ENCODE measurements at places on chromosomes 7 and 10.
A peak's percentile ranks its signal among the peaks of the same experiment; 100 is the strongest.

DNA sequence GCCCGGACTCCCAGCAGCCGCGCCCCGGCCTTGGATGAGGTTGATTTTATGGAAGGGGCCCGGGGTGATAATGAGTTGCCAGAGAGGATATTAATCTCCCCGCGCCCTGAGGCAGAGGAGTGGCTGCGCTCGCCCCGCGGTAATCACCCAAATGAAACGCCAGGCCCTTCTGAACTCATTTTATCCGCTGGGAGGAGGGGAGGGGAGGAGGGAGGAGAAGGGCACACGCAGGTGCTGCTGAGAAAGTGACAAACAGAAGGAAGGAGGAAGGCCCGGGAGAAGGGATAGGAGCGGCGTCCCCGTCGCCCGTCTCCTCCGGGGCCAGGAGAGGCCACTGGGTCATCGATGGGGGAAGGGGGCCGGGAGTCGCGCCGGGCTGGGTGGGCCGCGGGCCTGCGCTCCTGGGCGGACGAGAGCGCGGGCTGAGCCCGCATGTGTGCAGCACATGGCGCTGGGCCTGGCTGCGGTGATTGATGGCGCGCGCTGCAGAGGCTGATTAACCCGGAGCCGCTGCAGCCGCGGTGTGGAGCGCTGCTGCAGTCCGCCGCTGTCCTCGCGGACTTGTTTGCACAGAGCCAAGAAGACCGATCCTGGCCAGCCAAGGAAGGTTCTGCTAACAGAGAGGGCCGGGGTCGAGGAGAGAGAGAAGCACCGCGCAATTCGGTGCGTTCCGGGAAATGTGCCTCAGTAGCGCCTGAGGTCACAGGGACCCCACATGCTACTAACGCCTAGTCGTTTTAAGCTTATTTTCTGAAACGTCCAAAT lies 6.5 kb downstream of the MNX1 start:
- no peak for DNase-seq

DNA sequence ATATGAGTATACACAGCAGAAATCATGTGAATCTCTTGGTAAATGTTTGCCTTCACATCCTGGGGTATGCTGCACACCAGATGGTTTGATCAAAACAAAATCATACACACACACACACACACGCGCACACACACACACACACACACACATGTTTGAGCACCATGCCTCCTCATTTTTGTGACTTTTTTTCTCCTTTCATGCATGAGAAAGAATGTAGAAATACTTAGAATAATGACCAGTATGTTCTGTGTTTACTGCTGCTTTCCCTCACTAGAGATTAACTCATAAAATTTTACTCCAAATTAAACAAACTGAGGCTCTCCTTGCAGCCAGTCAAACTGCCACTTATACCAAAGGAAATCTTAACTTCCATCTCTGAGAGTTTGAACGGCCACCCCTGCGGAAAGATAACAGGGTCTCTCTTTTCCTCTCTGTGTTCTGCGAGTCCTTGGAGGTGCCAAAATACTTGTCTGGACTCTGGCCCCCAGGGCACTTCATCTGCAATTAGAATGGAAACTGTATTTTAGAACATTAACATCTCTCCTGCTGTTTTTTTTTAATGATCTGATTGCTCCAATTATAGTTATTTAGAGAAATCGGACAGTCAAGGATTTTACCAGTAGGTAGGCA lies 320.8 kb upstream of the NFE2L3 start:
- DNase-seq = no peak

DNA sequence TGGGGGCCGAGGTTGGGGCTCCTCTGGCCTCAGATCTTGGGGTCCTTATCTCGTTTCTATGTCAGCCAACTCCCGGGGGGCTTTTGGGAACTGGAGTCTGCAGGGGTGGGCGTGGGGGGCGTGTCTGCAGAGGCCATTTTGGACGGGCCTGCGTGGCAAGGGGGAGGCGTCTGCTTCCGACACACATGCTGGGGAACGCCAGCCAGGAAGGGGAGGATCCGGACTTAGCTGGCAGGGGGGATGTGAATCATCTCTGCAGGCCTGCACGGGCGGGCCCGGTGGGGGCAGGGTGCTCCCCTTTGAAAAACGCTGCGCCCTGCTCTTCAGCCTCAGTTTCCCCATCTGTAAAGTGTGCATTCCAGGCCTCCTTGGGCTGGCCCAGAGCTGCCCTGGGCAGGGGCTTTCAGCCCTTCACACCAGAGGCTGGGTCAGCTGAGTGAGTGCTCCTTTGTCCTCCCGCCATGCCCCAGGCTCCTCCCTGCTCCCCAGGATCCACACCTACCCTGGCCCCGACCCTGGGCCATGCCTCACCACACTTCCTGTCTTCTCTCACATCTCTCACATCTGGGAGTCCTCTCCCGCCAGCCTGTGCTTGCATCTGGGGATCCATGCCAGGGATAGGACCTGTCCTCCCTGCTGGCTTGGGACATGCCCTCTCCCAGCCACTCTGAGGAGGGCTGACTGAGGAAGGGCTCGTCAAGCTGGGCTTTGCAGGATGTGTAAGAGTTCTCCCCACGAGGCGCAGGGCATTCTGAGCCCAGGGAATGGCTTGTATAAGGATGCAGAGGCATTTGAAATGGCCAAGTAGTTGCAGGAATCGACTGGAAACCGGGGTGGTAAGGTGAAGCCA lies 172.6 kb upstream of the TNRC18 start:
- peak; percentile 73 for DNase-seq

DNA sequence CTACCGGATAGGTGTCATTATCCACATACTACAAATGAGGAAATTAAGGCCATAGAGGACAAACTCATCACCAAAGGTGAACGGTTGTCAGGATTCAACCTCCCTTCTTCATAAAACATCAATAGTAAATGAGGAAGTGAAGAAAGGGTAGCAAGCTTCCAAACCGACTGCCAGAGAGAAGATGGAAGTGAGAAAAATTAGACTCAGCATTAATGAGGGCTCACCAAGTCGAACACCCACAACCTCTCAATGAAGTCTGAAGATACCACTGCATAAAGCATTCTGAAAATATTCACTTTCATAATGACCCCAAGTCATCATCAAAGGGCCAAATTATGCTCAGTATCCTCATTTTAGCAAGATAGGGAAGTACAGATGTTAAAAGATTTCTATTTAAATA lies 29.6 kb downstream of the ABCB4 start:
- no peak for DNase-seq

- no peak for DNase-seq
Observed at GRCh38 chr10:101478956-101479355, 109.1 kb downstream of the POLL start.

DNA sequence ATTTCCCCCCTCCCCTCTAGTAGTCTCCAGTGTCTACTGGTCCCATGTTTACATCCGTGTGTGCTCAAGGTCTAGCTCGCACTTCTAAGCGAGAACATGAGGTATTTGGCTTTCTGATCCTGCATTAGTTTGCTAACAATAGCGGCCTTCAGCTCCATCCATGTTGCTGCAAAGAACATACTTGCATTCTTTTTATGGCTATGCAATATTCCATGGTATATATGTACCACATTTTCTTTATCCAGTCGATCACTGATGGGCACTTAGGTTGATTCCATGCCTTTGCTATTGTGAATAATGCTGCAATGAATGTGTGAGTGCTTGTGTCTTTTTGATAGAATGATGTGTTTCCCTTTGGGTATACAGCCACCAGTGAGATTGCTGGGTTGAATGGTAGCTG lies 160.6 kb downstream of the SFMBT2 start:
- no peak for DNase-seq

GRCh38 chr7:50677638-50677996 lies 105.1 kb downstream of the GRB10 start:
- no peak for DNase-seq

DNA sequence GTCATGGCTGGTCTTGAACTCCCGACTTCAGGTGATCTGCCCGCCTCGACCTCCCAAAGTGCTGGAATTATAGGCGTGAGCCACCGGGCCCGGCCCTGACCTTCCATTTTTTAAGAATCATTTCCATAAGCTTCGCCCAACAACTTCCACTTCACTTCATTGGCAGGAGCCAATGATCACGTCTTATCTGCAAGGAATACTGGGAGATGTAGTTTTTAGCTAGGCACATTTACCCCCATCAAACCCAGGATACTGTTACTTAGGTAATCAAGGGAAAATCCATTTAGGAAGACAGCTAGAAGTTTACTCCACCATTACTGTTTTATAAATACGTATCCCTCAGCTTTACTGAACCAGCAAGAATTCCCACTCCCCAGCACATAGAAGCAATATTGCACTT lies 3.4 kb upstream of the CDK13 start:
- DNase-seq = no peak

DNA sequence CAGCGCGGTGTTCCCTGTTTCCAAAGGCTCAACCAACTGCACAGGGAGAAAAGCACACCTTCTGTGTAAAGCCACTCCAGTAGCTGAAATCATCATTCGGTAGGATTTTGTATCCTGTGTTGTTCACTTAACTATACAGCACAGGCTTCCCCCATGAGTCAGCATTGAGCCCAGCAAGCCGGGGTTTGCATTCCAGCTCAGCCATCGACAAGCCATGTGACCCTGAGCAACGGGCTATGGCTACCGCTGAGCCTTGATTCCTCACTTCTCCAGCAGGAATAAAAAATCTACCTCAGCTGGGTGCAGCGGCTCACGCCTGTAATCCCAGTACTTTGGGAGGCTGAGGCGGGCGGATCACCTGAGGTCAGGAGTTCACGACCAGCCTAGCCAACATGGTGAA lies 44.1 kb upstream of the ATP6V0A4 start:
- no peak for DNase-seq

GRCh38 chr10:113298616-113299015 lies 254.2 kb upstream of the HABP2 start:
- no peak for DNase-seq

- no peak for DNase-seq
Observed at GRCh38 chr7:54338319-54338718, 203.9 kb upstream of the VSTM2A start.

DNA sequence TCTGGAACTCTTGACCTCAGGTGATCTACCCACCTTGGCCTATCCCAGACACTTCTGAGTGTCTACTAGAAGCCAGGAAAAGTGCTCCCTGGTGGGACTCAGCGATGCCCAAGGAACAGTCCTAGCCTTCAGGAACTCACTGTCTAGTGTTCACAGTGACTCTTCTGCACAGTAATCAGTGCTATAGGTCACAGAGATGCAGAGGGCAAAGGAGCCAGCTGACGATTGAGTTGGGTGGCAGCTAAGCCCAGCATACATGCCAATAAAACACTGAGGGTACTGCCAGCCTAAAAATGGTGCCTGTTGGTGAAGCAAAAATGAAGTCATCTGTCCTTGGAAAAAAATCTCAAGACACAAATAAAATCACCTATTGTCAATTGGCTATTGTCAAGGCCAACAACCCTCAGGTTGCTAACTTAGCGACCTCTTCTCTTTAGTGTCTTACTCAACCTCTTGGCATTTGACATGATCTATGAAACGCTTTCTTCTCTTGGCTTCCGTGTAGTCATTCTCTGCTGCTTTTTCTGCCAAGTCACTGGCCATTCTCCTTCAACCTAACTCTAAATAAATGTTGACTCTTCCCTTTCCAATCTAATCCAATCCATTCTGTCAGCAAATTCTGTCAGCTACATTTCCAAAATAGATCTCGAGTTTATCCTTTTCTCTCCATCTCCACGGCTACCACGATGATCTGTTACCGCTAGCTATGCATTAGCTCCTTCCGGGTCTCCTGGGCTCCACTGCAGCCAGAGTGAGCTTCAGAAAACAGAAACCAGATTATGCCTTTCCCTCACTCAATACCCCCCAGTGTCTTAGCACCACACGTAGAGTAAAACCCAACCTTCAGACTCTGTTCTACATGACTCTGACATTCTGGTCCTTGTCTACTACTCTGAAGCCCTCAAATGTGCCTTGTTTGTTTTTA lies 99.2 kb downstream of the ATXN7L1 start:
- no peak for DNase-seq

GRCh38 chr7:5388905-5389433 lies 34.7 kb downstream of the TNRC18 start:
- DNase-seq = no peak

GRCh38 chr7:111137296-111138192 lies 46.6 kb downstream of the LRRN3 start:
- DNase-seq = peak; percentile 2

DNA sequence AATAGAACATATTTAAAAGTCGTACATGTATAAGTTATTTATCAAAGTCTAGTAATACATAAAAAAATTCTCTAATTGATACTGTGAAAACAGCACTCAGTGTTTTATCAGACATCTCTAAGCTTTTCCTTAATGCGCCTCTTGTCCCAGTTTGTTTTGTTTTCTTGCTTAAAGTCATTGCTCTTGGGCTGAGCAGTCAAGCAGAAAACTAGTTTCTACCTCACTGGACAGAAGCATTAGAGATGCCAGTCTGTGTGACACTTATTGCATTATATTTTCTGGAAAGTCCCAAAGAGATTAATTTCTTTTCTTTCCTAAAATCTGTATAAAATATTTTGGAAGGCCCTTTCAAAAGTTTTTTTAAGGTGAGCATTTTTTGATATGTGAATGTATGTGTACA lies 236.2 kb downstream of the PCLO start:
- no peak for DNase-seq

DNA sequence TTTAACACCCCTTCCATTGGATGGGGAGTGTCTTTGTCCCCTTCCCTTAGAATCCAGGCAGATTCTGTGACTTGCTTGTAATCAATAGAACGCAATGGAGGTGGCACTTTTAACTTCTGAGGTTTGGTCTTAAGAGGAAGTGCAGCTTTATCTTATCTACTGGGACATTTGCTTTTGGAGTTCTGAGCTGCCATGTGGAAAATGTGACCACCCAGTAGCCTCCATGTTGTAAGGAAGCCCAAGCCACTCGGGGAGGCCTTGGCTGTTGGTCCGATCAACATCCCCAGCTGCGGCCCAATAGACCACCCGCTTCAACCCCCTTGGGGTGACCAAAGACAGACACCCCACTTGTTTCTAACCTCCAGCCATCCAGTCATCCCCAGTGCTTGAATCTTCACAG lies 86.3 kb upstream of the FAM171A1 start:
- no peak for DNase-seq

DNA sequence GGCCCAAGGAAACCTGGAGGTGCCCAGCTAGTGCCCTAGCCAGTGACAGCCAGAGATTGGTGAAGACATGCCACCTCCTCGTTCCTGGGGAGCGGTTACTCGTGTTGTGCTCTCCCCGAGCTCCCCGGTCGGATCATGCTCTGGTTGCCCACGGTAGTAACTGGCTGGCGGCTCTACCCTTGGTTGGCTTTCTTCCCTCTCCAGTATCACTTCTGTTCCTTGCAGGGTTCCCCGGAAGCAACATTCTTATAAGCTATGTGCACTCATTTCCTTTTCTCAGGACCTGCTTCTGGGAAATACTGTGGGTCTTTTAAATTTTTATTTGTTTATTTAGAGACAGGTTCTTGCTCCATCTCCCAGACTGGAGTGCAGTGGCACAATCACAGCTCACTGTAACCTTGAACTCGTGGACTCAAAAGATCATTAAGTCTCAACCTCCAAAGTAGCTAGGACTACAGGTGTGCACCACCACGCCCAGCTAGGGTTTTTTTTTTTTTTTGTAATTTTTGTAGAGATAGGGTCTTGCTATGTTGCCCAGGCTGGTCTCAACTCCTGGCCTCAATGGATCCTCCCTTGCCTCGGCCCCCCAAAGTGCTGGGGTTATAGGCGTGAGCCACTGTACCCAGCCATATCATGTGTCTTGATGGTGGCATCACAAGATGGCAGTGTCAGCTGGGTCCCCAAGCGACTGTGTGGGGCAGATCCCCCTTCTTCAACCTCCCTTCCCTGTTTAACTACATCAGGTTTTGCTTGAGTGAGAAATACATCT lies 6.9 kb upstream of the CALHM1 start:
- no peak for DNase-seq

GRCh38 chr7:155796381-155797261 lies 15.6 kb downstream of the SHH start:
- DNase-seq = peak; percentile 51

GRCh38 chr10:11587722-11588259 lies 23.7 kb downstream of the USP6NL start:
- no peak for DNase-seq

- no peak for DNase-seq
Observed at GRCh38 chr10:97518301-97519043, 19.7 kb downstream of the UBTD1 start.
